Foreskin melanocyte (primary cell): ENCODE measurements at places on chromosomes 11 and 22.

GRCh38 chr11:32511926-32512325 lies 71.7 kb upstream of the EIF3M start:
- DNase-seq: no peak

GRCh38 chr11:1546536-1547466 lies 25.3 kb downstream of the DUSP8 start:
- no peak for DNase-seq

DNA sequence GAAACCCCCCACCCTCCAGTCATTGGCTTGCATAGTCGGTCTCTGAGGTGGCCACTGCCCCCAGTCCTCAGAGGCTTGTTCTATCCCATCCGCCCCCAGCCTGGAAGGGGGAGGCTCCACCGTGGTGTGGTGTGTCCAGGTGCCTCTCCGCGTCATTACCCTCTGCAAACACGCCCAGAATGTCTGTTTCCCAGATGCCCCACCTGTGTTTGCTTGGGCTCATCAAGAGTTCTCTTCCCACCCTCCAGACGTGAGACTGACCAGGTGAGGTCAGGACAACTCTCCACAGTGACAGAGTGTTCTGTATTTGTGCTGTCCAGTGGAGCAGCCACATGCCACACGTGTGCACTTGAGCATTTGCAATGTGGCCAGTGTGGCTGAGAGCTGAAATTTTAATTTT lies 24.9 kb downstream of the LRRC10B start:
- DNase-seq: no peak

DNA sequence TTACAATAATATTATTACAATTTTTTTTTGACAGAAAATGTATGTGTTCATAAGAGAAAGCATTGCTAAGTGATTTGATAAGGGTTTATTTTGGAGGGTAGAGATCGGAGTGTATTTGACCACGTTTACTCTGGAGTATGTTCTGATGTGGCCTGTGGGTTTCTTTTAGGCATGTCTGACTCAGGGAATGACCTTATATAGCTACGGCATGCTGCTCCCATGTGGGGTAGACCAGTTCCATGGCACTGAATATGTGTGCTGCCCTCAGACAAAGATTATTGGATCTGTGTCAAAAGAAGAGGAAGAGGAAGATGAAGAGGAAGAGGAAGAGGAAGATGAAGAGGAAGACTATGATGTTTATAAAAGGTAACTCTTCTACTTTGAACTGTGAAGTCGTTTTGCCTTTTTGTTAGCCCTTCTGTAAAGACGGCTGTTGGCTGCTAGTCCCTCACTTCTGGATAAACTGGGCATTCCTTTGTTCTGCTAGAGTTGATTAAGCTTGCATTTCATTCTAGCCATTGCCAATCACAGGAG lies 38.1 kb upstream of the ST14 start:
- peak; percentile 35 for DNase-seq

GRCh38 chr11:72814286-72815109 lies at the start of gene ATG16L2:
ATG16L2 (plus strand) TSS chr11:72814411; CDS start chr11:72814446, 35 bp downstream.
- DNase-seq: peak; percentile 82

GRCh38 chr11:94771390-94771789 lies 3.2 kb downstream of the AMOTL1 start:
- DNase-seq: no peak

GRCh38 chr11:87281496-87281895 lies 243.8 kb downstream of the TMEM135 start:
- DNase-seq: no peak

- no peak for DNase-seq
Observed at GRCh38 chr22:43092085-43092484, 2.9 kb upstream of the TTLL1 start.

- DNase-seq: no peak
Observed at GRCh38 chr11:13000721-13001120, 8.4 kb upstream of the RASSF10 start.

DNA sequence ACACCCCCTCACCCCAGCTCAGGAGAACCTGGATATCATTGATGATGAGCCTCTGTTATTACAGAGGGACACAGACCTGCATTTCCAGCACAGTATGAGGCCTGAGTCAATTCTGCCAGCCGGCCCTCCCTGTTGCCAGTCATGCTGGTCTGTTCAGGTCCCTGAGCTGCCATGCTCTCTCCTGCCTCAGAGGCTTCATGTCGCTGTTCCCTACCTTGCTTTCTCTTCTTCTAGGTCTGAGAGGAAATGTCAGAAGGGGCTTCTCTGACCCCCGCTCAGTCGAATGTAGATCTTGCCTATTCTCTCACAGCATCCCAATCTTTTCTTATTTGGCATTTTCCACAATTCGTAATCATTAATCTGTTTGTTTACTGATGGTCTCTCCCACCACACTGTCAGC lies 21.8 kb upstream of the ABCC8 start:
- no peak for DNase-seq
